ENCODE measurements at places on chromosomes 13 and 19. TPM values are rescaled to one million over a fixed set of nuclear protein-coding genes. Genes with fewer than 3 reads are reported as not detected.
A peak's percentile ranks its signal among the peaks of the same experiment; 100 is the strongest.

DNA sequence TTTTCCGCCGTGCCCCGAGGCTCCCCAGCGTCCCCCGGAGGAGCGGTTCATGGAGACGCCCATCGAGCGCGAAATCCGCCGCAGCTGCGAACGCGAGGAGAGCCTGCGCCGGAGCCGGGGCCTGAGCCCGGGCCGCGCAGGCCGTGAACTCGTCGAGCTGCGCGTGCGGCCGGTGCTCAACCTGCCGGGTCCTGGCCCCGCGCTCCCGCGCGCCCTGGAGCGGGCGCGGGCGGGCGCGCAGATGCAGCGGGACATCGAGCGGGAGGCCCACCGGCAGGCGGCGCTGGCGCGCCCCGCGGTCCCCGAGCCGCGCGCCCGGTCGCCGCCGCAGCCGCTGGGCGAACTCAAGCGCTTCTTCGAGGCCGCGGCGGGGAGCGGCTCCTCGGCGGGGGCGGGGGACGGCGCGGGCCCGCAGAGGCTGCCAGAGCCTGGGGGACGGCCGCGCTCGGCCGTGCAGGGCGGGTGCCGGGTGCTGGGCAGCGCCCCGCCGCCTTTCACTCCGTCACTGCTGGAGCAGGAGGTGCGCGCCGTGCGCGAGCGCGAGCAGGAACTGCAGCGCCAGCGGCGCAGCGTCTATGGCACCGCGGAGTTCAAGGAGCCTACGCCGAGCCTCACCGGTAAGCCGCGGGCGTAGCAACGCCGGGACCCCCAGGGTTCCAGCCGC, 807 bp downstream of the MISP3 start:
- peak; percentile 82 for DNase-seq

- no peak for DNase-seq
Measured at GRCh38 chr13:68984688-68985319, 1122.8 kb upstream of the ATXN8OS start.

DNA sequence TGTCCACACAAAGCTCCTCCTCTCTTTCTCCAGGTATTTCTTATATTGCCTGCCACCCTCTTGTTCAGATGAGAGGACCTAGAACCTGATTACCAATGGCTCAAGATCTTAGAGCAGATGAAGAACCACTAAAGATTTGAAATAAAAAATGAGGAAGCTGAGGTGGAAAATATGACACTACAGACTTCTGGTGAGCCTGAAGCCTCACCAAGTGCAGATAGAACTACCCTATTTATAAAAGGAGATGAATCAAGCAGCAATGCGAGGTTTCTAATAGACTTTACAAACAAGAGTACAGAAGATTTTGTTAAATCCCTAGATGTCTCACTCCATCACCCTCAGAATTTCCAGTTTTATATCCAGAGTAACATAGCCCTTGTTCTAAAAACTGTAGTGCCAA, 345.8 kb downstream of the TBC1D4 start:
- DNase-seq: no peak

GRCh38 chr13:67416047-67416925, 186.2 kb upstream of the PCDH9 start:
- DNase-seq: peak; percentile 27

The SERP2 gene
- total RNA-seq: 3.3 TPM

Data from mucosa of descending colon (tissue), 3 donors.